Activated naive CD8-positive, alpha-beta T cell treated with anti-CD3 and anti-CD28 coated beads, Interleukin-2, amount 50 U/mL, for 24 hours (primary cell): ENCODE measurements at places on chromosomes 3 and 15.

DNA sequence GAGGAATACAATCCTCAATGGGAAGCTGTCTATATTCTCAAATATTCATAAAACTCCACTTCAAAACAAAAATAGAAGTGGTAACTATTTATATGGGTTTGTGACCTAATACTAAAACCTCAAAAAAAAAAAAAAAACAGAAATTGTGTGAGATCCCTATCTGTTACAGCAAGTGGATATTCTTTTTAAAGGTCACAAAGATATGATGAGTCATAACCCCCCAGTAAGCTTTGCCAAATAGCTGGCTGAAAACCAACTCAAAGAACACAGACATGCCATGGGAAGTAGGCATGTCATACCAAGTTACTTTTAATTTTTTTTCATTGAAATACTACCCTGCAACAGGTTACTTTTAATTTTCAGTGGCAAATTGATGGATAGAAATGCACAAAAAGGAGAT is 62.5 kb downstream of the CBLB start:
- no peak for DNase-seq

DNA sequence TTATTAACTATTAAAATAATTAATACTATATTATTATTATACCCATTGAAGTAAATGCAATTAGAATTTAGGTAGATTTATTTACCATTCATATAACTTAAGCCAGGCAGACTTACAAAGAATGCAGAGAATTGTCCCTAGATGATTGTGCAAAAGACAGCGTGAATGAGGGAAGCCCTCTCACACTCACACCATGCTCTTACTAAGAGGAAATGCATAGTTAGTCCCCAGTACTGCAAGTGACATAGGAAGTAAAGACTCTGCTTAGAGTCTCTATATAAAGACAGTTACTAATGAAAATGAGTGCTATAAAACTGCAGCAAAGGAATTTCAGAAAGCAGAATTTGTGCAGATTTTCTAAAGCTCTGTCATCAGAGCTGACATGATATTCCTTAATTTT is 270.4 kb downstream of the ZBBX start:
- DNase-seq = no peak

DNA sequence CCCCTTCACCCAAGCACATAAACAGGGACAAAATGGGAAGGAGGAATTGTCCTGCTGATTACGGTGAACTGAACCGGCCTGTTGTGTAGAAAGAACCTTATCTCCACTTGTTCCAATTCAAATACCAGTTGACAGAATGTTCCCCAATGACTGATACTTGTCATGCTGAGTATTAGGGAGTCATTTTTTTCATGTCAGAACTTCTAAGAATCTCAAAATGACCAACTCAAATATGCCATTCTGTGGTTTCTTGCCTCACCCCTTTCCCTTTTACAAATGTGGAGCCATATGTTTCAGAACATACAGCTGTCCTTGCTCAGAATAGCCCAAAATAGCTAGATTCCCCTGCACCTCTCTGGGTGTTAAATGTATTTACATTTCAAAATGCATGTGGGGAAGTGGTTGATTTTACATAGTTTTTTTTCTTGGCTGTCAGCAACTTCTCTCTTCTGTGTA is 405.9 kb upstream of the TBL1XR1 start:
- DNase-seq = no peak

GRCh38 chr15:94951538-94951937 is 720.2 kb downstream of the MCTP2 start:
- no peak for DNase-seq

- no peak for DNase-seq
Observed at GRCh38 chr3:142595581-142595950, 627 bp upstream of the PLS1 start.

- DNase-seq = no peak
Observed at GRCh38 chr15:85563328-85563727, 182.9 kb downstream of the AKAP13 start.

DNA sequence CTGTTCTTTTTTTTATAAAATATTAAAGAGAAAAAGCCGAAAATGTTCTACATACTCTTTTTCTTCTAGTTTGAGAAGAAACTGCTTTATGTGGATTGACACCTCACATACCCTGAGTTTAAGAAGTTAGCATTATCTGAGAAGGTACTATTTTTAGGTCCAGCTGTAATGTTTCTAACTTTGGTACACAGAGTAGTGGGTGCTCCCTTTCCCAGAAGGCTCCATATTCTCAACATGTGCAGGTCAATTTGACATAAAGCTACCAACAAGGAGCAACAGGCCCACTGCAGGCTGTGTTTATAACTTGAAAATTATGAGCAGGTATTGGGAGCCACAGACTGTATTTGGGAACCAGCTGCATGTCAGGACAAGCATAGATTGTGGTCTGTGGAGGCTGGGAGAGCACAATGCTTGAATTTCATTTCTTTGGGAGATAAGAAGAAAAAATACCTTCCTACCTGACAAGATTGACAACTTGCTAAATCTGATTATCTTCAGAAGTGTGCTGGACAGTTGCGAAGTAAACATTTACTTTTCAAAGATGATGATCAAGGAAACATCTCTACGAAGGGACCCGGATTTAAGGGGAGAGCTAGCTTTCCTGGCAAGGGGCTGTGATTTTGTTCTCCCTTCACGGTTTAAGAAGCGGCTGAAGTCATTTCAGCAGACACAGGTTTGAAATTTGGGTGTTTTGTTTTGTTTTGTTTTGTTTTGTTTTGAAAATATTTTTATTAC is 57.2 kb downstream of the PPP2R3A start:
- DNase-seq = no peak

GRCh38 chr15:77243716-77244401 is 172.9 kb upstream of the TSPAN3 start:
- no peak for DNase-seq

DNA sequence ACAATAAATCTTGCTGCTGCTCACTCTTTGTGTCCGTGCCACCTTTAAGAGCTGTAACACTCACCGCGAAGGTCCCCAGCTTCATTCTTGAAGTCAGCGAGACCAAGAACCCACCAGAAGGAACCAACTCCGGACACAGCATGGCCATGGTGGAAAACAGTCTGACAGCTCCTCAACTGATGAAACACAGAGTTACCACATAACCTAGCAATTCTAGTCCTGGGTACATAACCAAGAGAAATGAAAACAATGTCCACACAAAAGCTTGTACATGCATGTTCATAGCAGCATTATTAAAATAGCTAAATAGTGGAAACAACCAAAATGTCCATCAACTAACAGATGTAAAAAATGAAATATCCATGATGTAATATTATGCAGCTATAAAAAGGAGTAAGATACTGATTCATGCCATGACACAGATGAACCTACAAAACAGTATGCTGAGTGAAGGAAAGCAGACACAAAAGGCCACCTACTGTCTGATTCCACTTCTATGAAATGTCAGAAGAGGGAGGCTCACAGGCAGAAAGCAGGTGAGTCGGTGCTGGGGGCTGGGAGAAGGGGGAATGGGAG is 36.8 kb downstream of the VGLL4 start:
- DNase-seq = no peak

DNA sequence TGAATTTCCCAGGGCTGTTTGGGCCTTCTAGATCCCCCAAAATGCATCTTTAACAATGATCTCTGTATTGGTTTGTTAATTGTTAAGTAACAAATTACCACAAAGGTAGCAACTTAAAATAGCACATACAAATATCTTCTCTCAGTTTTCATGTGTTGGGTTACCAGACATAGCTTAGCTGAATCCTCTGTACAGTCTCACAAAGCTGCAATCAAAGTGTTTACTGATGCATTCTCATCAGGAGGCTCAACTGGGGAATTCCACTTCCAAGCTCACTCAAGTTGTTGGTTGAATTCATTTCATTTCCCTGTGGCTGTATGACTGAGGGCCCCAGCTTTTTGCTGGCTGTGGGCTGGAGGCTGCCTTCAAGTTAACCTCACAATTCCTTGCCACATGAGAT is 297.6 kb downstream of the RPLP1 start:
- DNase-seq = no peak

- no peak for DNase-seq
Observed at GRCh38 chr15:32778391-32779176, 60.8 kb downstream of the GREM1 start.

- no peak for DNase-seq
Observed at GRCh38 chr15:88747631-88748030, 55.6 kb upstream of the ACAN start.

GRCh38 chr3:16377196-16377595 is 112.2 kb downstream of the OXNAD1 start:
- no peak for DNase-seq
